ENCODE measurements at places on chromosomes 13 and 19.
A peak's percentile ranks its signal among the peaks of the same experiment; 100 is the strongest.

- DNase-seq = no peak
These were observed 13.3 kb upstream of the MISP start for GRCh38 chr19:737591-738093.

DNA sequence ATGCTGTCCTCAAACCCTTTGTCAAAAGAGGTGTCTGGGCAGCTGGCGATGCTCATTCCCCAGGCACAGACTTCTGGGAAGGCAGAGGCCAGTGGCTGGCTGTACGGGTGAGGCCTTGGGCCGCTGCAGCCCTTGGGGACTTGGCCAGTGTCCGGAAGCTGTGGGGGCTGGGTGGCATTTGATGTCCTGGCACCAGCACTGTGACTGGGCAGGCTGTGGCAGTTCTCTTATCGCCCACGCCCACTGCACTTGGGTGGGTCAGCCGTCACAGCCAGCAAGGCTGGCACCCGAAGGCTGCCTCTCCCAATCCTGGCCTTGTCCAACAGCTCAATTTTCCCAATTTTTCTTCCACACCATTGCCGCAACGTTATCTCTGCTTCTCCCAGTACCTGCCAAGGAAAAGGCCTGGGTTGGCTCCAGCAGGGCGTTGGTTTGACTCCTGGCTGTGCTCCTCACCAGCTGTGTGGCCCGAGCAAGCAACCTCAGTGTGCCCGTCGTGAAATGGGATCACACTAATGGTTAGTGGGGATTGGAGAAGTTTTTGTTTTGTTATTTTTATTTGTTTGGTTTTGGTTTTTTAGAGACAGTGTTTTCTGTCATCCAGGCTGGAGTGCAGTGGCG lies 12.7 kb upstream of the SLC44A2 start:
- DNase-seq = peak; percentile 30

DNA sequence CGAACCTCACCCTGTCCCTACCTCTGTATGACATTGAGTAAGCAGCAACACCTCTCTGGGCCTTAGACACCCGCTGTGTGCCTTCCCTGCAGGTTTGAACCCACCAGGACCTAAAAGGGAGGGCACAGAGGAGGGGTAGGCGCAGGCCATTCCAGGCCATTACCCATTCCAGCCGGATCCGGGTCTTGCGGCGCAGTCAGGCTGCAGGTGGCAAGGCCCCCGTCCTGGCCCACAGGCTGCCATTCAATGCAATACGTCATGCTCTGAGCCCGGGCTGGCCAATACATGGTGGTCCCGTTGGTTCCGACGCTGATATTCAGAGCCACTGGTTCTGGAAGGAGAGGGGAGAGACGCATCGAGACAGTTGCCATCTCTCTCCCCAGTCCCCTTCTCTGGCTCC lies 17.4 kb downstream of the IL12RB1 start:
- no peak for DNase-seq

DNA sequence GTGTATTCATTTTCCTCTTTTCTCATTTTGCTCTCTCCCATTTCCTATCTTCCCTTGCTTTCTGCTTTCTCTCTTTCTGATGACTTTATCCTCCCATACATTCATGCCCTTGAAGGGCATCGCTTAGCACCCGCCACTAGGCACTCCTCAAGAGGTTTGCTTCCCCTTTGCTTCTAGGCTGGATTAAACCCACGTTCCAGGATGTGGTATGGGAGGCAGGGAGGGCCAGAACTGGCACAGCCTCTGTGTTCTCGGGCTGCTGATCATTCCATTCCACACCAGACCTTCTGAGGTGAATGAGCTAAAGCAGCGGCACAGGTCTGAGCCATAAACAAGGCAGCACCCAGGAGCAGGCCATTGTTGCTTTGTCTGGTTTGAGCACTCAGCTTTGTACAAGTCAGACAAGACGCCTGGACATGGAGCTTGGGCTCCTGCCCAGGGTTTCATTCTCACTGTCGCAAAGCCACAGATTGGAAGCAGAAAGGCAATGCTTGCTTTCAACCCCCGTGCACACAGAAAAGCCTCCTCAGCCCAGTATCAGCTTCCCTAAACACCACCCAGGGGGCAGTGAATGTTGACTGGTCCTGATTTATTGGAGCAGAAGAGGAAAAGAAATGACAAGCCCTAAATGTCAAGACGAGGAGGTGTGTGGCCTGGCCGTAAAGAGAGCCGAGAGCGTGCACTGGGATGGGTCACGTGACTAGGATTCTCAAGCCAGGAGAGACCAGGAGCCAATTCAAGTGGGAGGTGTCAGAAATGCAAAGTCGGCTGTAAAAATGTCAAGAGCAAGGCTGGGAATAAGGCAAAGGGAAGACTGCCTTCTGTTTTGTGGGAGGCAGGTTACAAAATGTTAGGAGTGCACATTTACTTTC lies 218.0 kb upstream of the SERP2 start:
- DNase-seq = peak; percentile 74

DNA sequence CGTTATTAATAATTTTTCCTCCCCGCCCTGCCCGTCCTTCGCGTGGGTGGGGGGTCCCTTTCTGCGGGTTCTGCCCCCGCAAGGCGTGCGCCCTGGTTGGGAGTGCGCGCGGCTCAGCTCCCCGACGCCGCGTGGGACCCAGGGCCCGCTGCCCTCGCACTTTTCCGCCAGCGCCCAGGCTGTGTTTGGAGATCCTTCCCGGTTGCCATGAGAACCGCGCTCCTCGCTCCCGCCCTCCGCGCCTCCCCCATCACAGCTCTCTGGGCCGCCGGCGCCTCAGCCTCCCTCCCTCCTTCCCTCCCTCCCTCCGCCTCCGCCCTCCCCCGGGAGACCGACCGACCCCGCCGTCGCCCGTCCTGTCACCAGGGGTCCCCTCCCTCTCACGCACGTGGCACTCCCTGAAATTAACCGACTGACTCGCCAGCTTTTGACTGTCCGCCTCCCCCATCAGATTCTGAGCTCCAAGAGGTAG lies 2.4 kb upstream of the SSBP4 start:
- DNase-seq = peak; percentile 59

DNA sequence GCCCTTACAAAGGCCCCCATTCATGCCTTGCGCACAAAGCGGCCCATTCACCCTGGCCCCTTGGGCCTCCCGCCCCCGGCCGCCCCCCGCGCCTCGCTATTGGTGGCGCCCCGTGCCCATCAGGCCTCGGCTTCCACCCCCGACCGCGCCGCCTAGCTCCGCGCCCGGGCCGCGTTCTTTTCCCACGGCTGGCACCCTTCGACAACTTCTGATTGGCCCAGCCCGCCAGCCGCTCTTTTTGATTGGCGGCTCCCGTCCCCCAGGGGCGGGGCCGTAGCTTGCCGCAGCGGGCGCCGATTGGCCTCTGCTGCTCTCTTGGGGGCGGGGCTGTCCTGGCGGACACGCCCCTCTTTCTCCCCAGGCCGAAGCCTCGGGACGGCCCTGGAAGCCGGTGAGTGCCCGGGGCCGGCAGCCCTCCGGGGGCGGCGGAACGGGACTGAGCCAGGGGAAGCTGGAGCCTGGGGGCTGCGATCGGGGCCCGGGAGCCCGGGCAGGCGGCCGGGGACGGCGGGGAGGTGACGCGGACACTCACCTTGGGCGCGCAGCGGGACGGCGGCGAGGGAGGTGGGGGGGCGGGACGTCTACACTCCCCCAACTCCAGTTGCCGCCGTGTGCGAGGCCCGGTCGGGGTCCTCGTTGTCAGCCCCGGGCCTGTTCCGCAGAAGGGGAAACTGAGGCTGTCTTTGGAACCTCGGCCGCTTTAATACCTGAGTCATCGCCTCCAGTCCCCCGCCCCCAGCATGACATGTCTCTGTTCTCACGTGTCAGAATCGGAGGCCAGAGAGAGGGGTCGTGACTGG lies at the start of gene MYH14:
Gene MYH14 (plus strand): TSS at position 342 of the 800 bp plus-strand sequence. CDS start 6,744 bp downstream, outside the sequence.
- DNase-seq = peak; percentile 95

GRCh38 chr13:99351772-99352171 lies 44.6 kb upstream of the GPR183 start:
- no peak for DNase-seq

GRCh38 chr13:93549326-93550005 lies 322.9 kb downstream of the GPC6 start:
- no peak for DNase-seq

- DNase-seq = no peak
These were observed 89.6 kb upstream of the TNFSF11 start for GRCh38 chr13:42484386-42484785.

DNA sequence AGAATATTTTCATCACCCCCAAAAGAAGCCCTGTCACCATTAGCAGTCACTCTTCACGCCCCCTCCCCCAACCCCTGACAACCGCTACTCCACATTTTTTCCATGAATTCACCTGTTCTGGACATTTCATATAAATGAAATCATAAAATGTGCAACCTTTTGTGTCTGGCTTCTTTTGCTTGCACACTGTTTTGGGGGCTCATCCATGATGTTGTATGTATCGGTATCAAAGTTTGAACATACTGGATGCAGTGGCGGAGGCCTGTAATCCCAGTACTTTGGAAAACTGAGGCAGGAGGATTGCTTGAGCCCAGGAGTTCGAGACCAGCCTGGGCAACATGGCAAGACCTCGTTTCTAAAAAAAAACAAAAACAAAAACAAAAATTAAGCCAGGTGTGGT lies 7.2 kb downstream of the GADD45B start:
- DNase-seq = no peak

- no peak for DNase-seq
These were observed 5.5 kb upstream of the LILRA6 start for GRCh38 chr19:54248016-54248601.
